Fibroblast of pulmonary artery (primary cell): ENCODE measurements at places on chromosomes 4 and X.
A peak's percentile ranks its signal among the peaks of the same experiment; 100 is the strongest.

- DNase-seq = no peak
Observed at GRCh38 chr4:5781691-5782090, 70.7 kb downstream of the EVC start.

DNA sequence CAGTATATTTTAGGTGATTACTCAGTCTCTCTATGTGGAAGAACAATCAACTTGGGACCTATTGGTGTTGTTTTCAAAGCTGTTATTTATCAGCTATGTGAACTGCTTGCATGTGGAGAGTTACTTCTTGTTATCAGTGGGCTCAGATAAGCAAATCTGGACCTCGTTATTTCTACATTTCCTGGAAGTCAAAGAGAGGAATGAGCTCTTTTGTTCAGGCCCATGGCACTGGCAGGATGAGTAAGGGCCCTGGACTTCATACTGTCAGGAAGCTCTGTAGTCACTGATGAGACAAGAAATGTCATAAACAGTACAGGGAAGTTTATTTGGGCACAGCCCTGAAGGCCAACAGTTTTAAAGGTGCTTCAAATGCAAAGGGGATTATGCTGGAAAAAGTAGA, 760.6 kb upstream of the EPHA5 start:
- peak; percentile 82 for DNase-seq

- DNase-seq = peak; percentile 85
Observed at GRCh38 chr4:73978886-73979285, 2.9 kb downstream of the PF4 start.

- DNase-seq = peak; percentile 59
Observed at GRCh38 chrX:120781403-120781802, 94.3 kb downstream of the CT47B1 start.

GRCh38 chrX:137166591-137166990, 132.8 kb upstream of the GPR101 start:
- DNase-seq = no peak

- DNase-seq = no peak
Observed at GRCh38 chr4:26772096-26772873, 88.4 kb upstream of the STIM2 start.

DNA sequence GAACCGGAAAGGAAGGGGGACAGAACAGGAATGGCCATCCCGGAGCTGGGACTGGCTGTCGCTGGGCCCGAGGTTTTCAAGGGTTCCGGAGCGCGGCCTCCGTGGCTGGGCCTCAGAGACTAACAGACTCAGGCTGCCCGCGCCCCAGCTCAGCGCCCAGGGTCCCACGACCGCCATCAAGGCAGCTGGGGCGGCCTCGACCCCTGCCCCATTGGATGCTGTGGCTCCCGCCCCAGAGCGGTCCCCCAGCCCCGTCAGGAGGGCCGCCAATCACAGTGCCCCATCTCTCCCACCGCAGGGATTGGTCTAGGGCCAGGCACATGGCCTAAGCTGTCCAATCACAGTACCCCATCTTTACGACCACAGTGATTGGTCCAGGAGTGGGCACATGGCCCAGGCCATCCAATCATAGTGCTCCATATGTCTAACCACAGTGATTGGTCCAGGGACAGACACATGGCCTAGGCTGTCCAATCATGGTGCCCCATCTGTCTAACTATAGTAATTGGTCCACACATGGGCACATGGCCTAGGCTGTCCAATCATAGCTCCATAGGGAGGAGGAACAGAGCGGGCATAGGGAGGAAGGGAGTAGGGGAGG, 105.3 kb upstream of the NKX1-1 start:
- peak; percentile 16 for DNase-seq
